ENCODE measurements at places on chromosomes 4 and X.

DNA sequence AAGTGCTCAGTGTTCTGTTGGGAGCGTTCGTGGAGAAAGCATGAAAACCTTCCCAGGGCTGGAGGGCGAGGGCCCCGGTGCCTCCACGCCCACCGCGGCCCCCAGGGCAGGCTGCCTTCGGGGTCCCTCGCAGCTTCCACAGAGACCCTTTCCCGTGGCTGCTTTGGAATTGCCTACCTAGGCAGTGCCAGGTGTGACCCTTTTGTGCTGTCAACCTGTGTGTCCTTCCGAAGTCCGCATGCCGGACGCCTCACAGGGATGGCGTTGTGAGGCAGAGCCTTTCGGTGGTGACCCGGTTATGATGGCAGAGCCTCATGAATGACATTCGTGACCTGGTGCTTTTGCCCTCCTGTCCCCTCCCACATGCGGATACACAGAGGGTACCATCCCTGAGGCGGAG lies 17.4 kb downstream of the TMEM175 start:
- no peak for DNase-seq

- DNase-seq: no peak
Measured at GRCh38 chr4:41644288-41644914, 104.1 kb downstream of the PHOX2B start.

GRCh38 chrX:116862340-116862739 lies 399.6 kb upstream of the CT83 start:
- DNase-seq: no peak

DNA sequence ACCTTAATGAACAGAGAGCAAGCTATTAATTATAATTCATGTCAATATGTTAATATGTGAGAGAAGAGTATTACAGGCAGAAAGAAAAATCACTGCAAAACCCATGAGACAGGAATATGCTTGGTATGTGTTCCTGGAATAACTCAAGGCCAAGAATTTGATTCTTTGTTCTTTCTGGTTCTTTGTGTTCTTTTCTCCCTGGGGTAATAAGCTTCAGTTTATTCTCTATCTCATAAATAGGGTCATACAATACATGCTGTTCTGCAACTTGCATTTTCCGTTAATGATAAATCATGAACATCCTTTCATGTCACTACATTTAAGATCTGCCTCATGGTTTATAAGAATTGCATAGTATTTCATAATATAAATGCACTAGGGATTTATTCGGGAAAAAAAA lies 16.8 kb upstream of the THOC2 start:
- DNase-seq: no peak

- DNase-seq: no peak
Measured at GRCh38 chr4:52269761-52270160, 218.7 kb downstream of the SPATA18 start.

GRCh38 chrX:154738011-154738738 lies 12.7 kb downstream of the GAB3 start:
- peak; percentile 77 for DNase-seq

GRCh38 chr4:118741301-118741855 lies 56.2 kb downstream of the METTL14 start:
- DNase-seq: no peak

GRCh38 chr4:1002631-1003251 lies 8.7 kb upstream of the FGFRL1 start:
- DNase-seq: no peak

- no peak for DNase-seq
Measured at GRCh38 chr4:153502584-153502983, 36.4 kb downstream of the TMEM131L start.

DNA sequence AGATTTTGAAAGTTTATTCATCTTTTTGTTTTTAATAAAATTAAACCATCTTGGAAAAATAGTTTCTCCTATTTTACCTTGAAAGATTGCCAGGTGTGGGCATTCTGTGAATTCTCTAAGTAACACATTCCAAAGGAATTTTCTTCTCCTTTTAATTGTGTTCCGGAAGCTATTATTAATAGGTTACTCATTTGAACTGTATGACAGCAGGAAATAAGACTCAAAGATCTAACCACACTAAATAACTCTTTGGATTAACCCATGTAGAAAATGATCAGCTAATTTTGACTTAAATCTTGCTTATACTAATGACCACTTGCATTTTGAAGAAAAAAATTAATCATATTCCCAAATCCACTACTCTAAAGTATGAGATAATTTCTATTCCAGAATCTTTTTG lies 17.6 kb upstream of the CCNI start:
- DNase-seq: peak; percentile 7

DNA sequence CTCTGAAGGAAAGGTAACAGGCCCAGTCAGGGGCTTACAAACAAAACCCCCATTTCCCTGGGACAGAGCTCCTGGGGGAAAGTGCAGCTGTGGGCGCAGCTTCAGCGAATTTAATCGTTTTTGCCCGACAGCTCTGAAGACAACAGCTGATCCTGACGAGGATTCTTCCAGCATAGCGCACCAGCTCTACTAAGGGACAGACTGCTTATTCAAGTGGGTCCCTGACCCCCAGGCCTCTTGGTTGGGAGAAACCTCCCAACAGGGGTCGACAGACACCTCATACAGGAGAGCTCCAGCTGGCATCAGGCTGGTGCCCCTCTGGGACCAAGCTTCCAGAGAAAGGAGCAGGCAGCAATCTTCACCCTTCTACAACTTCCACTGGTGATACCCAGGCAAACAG lies 486.7 kb downstream of the PRR32 start:
- DNase-seq: no peak
